ENCODE measurements at places on chromosomes 16 and 17.

- DNase-seq, result no peak
Observed at GRCh38 chr17:50828508-50829170, 6.7 kb upstream of the WFIKKN2 start.

GRCh38 chr16:14669776-14670175, 24.3 kb downstream of the PLA2G10 start:
- DNase-seq, result no peak

GRCh38 chr16:67571464-67571863, 9.1 kb downstream of the CTCF start:
- DNase-seq, result peak; percentile 76

GRCh38 chr16:24348545-24349290, 92.6 kb downstream of the CACNG3 start:
- DNase-seq, result no peak

DNA sequence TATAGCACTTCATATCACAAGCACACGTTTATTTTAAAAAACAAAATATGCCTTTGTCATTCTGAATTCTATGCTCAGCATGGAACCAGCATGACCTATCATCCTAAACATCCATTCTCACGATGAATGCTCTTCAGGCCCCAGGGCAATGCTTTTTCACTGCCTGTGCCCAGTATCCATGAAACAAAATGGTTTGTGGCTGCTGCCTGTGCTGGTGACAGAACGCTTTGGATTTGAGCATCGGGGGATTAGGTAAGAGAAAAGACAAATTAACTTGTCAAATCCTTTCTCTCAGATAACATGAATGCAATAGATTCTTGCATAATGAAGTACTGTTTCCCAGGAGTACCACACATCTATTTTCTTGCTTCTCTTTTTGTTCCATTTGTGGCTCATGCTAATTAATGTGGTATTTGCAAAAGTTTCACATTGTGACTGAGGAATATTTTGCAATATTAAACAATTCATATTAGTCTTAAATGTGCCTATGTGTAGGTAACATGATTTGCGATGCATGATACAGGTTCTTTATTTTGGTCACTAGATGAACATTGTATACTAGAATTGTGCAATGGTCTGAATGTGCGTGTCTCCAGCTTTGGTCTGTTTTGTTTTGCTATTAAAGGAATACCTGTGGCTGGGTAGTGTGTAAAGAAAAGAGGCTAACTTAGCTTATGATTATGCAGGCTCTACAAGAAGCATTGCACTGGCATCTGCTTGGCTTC, 25.8 kb upstream of the SRSF1 start:
- no peak for DNase-seq

DNA sequence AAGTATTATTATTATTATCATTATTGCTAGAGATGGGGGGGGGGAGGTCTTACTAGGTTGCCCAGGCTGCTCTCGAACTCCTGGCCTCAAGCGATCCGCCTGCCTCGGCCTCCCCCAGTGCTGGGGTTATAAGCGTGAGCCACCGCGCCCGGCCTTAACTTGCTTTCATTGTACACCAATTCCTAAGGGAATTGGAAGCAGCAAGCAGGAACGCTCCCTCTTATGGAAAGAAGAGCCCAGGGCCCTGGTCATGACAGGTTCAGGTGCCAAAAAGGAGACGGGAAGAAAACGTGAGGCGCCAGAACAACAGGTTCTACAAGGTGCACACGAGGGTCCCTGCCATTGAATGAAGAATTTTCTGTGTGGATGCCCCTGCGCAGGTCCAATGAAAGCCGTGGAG, 540 bp upstream of the RPL38 start:
- no peak for DNase-seq

- no peak for DNase-seq
Observed at GRCh38 chr16:88977812-88978607, 1.0 kb upstream of the CBFA2T3 start.

- no peak for DNase-seq
Observed at GRCh38 chr16:9061358-9061813, 30.1 kb upstream of the HAPSTR1 start.

- peak; percentile 71 for DNase-seq
Observed at GRCh38 chr17:50689251-50689650, 18.5 kb downstream of the ANKRD40 start.

- no peak for DNase-seq
Observed at GRCh38 chr16:1430759-1431496, at the start of gene PERCC1. Gene PERCC1 (plus strand): TSS chr16:1431078. CDS start chr16:1432594, 1,516 bp downstream.
